Ovary (tissue), 10 donors: ENCODE measurements at places on chromosomes 7 and 10. TPM values are rescaled to one million over a fixed set of nuclear protein-coding genes. Genes with fewer than 3 reads are reported as not detected.
A peak's percentile ranks its signal among the peaks of the same experiment; 100 is the strongest.

GRCh38 chr10:15137636-15138035 lies 30.9 kb downstream of the NMT2 start:
- no peak for DNase-seq

Gene NRG3
- polyA plus RNA-seq = 0.45 TPM

DNA sequence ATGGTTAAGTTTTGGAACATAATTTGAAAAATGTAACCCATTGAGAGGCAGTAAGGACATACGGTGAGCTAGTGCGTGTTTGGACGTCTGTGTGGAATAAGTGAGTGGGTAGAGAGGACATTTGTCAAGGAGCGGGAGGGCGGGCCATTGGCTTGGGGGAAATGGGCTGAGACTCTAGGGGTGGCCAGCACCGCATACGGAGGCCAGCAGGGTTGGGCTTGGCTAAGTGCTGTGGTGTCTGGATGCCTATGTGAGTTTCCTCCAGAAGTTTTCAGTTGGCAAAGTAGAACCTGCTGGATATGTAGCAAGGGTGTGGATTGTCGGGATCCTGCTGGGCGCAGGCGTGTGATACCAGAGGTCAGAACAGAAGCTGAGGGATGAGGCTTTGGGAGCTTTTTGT lies 103.0 kb downstream of the TCF7L2 start:
- DNase-seq = no peak

DNA sequence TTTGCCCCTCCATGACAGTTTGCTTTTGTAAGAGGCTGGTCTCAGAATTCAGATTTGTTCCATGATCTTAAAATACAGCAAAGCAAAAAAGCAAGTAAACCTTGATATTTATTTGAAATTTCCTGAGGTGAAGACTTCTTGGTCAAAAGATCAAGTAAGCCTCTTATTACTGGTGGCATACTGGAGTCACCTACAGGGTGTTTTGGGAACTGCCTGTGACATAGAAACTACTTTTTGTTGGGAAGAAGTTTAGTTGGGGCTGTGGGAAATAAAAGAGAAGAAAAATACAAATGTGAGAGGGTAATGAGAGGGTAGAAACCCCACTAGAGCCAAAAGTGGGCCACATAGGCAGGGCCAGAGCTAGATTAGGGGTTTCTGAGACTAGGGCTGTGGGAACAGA lies 217.9 kb downstream of the OTUD1 start:
- DNase-seq = no peak

DNA sequence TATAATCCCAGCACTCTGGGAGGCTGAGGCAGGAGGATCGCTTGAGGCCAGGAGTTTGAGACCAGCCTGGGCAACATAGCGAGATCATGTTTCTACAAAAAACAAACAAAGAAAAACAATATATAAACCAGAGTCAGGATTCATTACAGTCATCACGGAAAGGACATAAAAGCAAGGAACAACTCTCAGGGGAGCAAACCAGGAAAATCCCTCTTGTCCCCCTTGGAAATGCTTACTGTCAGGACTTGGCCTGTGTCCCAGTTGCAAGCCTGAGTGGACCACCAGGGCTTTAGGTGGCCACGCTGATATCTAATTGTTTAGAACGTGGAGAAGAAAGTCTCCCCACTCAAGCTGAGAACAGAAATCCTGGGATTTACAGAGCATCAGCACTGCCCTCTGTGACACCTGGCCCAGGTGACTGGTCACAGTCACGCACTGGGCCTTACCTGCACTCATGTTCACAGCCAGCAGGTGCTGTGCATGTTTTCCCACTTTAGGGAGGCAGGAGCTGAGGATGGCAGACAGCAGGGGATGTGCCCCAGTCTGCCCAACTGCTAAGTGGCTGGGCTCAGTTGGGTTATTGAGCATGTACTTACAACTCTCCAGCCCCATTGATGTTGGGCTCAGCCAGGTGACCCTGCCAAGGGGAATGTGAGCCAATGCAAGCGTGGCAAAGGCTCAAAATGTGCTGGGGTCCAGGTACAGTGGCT lies 60.9 kb downstream of the TMEM130 start:
- no peak for DNase-seq

- no peak for DNase-seq
These were observed 372 bp upstream of the TMEM130 start for GRCh38 chr7:98870121-98870651.

GRCh38 chr10:74099836-74100235 lies 50.8 kb downstream of the AP3M1 start:
- no peak for DNase-seq

DNA sequence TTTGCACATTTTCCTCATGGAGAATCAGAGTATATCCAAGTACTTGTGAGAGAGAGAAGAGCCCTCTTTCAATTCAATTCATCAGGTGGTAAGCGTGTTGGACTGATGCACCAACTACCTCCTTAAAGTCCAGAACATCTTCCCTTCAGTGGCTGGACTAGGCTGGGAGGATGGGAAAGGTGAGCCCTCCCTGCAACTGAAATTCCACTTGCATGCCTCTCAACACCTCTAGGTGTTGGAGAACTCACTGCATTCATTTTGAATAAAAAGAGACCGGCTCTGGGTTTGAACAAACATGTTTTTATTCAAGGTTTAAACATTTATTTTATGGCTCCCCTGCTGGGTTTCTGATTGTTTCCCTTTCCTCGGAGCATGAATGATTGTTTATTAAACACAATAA lies 573.5 kb downstream of the CCSER2 start:
- DNase-seq = no peak

DNA sequence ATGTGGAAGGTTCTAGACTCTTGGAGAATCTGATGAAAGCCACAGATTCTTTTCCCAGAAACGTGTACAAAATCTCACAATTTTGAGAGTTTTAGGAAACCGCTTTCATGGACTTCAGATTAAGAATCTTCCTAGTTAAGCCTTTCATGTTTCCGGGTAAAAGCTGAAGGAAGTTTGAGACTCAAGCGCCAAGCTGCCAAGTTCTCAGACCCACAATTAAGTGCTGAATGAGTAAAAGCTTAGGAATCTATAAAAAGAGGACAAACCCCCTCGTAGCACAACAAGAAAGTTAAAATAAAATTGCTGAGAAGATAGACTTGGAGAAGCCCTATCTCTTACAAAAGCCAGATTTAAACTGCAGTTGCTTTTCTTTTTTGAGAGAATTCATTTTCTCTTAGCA lies 99.6 kb downstream of the ST8SIA6 start:
- DNase-seq = no peak

- DNase-seq = no peak
These were observed 400.5 kb downstream of the IPMK start for GRCh38 chr10:57867241-57867640.

DNA sequence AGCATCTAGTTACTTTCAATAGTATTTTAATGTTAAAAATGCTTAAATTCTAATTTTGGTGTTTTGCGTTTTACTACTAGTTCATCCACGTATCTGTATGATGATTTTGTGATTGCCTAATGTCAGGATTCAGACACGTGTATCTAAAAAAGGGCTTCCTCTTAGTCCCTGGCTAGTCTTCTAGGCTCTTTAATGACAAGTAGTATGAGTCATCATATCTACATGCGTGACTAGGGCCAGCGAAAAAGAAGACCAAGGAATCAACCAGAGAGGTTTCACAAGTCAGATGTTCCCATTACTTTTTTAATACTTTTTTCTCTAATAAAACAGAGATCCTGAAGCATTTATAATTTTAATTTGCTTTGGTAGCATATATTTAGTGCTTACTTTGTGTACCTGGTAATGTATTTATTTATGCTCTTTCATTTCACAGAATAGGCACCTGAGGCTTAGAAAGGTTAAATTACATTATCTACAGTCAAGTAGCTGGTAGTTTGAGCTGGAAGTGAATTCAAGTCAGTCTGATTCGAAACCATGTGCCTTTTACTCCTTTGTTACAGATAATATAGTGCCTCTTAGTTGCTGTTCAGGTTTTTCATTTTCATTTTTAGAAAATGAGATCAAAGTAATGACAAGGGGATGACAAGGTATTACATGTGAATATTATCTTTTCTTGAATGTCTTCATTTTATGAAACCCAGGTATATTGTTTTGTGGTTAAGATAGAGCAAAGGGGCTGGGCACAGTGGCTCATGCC lies 140.3 kb downstream of the FOXP2 start:
- no peak for DNase-seq

DNA sequence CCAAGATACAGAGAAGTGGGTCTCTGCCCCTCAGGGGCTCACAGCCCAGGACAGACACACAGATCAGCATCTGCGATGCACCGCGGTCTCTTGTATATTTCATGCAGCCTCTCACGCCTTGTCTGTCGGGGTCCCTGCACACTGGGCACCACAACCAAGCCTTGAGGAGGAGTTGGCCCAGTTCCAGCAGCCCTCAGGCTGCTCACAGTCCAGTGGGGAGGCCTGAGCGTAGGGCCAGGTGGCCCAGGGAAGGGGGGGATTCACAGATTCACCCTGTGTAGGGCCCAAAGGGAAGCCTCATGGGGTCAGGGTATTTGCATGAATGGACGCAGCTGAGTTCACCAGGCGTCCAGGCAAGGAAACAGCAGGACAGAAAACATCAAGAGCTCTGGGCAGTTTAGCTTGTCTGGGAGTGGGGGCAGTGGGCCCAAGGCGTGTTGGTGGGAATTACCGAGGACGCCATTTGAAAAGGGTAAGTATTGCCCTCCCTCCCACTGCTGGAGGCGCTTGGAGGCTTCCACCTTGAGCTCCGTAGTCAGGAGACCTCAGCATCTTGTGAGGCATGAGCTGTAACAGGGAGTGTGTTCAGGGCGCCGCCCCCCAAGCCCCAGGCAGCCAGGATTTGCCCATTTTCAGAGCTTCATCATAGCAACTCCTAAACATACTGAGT lies 129.1 kb upstream of the CHST15 start:
- peak; percentile 29 for DNase-seq

- no peak for DNase-seq
These were observed 715.4 kb upstream of the NRP1 start for GRCh38 chr10:34049887-34050286.

GRCh38 chr7:158492367-158492764 lies 95.3 kb downstream of the PTPRN2 start:
- no peak for DNase-seq

DNA sequence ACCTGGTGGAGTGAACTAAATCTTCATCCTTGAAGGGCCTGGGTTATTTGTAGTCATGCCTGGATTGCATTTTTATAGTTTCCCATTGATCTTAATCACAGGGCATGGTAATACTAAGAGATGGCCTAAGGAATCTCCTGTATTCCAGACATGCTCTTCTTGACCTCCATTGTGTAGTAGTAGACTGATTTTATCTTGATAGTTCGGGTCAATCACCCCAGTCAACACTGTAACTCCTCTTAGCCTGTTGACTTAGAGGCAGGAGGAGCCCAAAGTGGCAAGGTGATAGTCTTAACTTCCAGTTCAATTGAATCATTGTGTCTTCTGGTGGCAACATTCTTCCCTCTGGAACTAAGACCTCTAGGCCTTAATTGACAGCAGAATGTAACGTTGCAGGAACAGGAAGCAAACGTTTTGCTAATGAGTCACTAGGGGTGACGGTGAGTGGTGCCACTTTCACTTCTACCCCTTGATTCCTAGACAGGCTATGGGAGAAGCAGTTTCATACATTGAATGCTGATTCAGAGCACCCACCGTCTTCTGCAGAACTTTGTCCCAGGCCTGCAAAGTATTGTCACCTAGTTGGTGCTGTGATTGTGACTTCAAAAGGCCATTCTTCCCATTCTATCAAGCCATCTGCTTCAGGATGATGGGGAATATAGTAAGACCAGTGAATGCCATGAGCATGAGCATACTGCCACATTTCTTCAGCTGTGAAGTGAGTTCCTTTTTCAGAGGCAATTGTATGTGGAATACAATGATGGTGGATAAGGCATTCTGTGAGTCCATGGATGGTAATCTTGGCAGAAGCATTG lies 24.0 kb upstream of the PAPSS2 start:
- DNase-seq = no peak

DNA sequence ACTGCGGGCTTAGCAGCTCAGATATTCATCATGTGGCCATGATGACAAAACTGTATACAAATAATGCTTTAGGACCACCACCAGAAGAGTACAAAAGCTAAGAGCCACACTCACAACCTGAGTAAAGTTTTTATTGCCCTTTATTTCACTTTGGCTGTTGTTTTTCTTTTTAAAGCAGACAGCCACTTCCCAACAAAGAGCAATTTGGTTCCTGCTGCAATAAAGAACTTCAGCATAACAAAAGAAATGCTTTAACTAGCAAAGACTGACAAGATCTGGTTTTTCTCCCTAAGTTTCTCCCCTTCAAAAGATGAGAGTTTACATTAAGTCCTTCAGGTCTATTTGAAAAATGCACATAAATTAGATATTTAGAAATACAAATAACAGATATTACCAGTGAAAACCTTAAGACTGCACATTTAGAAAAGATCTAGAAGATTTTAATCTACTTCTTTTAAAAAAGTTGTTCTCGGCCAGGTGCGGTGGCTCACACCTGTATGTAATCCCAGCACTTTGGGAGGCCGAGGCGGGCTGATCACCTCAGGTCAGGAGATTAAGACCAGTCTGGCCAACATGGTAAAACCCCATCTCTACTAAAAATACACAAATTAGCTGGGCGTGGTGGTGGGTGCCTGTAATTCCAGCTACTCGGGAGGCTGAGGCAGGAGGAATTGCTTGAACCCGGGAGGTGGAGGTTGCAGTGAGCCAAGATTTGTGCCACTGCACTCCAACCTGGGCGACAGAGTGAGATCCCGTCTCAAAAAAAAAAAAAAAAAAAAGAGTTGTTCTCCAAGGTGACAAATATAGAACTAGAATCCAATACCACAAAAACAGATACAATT lies 59.4 kb downstream of the WAPL start:
- no peak for DNase-seq

Gene MOGAT3
- polyA plus RNA-seq = not detected

- DNase-seq = no peak
These were observed 122.8 kb downstream of the GALNT17 start for GRCh38 chr7:71254751-71255150.

- DNase-seq = peak; percentile 20
These were observed 421.4 kb downstream of the SDK1 start for GRCh38 chr7:3722396-3722922.

- DNase-seq = no peak
These were observed 104.0 kb upstream of the RHOBTB1 start for GRCh38 chr10:61047788-61048560.

- DNase-seq = no peak
These were observed 30.7 kb upstream of the GDF10 start for GRCh38 chr10:47269294-47269693.

Gene C10orf143
- polyA plus RNA-seq = 7.2 TPM

- DNase-seq = peak; percentile 36
These were observed 283.6 kb downstream of the ADRA2A start for GRCh38 chr10:111360260-111360925.

GRCh38 chr10:113151190-113151666 lies 201.2 kb downstream of the TCF7L2 start:
- DNase-seq = no peak

DNA sequence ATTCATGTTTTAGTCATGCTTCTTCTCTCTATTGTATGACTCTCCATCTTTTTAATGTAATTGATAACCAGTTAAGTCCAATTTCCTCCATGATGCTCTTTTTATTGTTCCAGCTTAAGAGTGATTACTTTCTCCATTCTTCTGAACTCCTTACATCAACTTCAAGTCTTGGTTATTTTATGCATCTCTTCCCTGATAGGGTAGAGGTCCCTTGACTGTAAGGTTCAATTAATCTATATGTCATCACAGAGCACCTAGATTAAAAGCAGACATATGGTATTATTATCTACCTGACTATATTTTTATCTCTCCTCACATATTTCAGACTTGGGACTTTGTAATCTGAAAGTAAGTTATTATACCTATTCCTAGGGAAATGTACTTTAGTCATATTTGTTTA lies 853.1 kb downstream of the REEP3 start:
- DNase-seq = no peak
